ENCODE measurements at places on chromosomes 1 and 21.

DNA sequence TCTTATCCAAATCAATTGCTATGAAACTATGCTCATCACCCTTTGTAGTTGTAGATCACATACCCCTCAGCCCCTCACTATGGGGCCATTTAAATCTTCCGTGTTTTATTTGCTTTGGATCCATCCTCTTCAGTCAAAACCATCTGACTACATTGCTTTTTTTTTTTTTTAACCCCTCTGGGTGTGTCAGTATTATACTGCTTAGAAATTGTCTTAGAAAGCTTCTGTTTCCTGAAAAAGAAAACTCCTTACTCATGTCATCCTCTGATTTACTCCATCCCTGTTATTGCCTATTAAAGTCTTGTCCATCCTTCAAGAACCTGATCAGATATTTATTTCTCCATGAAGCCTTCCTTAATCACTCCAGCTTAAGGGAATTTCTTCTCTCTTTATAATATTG is 74.0 kb upstream of the HSD17B7 start:
- no peak for DNase-seq

GRCh38 chr1:153206631-153207030 is 3.4 kb downstream of the LELP1 start:
- no peak for DNase-seq

GRCh38 chr1:197103300-197103699 is 36.2 kb upstream of the F13B start:
- DNase-seq = no peak

DNA sequence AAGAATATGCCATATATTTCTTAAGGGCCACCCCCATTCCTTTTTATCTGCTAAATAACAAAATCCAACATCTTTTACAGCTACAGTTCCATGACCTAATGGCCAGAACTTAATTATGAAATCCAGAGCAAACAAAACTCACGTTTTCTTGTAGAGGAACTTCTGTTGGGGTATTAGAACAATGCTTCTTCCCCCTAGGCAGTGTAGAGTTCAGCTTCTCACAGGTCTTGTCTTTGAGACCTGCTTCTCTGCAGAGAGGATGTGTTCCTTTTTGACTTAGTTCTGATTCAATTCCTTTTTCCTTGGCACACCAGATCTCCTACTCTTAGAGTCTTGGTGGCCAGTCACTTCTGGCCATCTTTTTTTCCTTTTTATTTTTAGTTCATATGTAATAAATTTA is 22.2 kb downstream of the VAV3 start:
- no peak for DNase-seq

DNA sequence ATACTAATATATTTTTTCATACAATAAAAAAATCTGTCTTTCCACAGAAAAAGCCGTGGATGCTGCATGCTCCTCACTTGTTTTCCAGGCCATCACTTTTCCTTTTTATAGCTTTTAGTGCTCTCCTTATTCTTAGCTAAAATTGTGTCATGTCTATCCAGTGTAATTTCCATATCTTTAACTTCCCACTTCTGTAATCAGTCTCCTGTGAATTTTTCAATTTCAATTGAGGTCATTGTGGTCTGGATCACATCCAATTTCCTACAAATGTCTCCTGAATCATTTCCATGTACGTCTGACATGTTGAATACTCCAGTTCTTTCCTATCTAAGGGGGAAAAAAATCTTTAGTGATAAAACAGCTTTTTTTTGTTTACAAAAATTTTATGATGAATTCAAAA is 838.2 kb upstream of the B3GALT2 start:
- DNase-seq = no peak

- DNase-seq = no peak
These were observed 43.0 kb downstream of the RGS18 start for GRCh38 chr1:192201303-192201702.

GRCh38 chr1:177959811-177960515 is 9.9 kb downstream of the SEC16B start:
- DNase-seq = no peak

DNA sequence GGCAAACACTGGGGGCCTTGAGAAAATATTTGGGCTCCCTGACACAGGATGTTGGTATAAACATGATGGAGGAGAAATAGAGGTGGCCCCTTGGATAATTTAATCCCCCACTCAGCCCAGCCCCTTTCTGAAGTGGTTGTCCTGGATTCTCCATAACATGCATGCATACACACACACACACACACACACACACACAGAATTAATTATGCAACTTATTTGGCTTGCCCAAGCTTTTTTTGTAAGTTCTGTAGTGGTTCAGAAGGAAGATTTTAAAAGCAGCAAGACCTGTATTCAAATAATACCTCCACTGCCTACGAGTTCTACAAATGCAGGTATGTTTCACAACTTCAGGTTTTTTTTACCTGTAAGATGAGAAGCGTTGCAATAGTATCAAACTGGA is 15.0 kb downstream of the ATF3 start:
- DNase-seq = no peak

DNA sequence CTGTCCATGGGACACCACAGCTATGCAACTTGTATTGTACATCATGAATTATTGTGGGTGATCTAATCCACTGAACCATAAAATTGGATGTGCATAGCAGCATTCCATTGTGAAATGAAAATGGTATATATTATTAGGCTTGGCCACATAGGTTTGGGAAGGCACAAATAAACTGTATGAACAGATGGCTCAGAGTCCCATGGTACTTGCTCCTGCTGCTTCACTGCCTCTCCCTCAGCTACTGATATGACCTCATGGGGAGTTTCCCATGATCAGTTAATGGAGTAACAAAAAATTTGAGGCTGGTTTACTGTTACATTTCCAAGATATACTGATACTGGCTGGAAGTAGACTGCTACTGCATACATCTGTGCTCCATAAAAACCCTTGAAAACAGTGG is 152.7 kb upstream of the NEGR1 start:
- DNase-seq = no peak

DNA sequence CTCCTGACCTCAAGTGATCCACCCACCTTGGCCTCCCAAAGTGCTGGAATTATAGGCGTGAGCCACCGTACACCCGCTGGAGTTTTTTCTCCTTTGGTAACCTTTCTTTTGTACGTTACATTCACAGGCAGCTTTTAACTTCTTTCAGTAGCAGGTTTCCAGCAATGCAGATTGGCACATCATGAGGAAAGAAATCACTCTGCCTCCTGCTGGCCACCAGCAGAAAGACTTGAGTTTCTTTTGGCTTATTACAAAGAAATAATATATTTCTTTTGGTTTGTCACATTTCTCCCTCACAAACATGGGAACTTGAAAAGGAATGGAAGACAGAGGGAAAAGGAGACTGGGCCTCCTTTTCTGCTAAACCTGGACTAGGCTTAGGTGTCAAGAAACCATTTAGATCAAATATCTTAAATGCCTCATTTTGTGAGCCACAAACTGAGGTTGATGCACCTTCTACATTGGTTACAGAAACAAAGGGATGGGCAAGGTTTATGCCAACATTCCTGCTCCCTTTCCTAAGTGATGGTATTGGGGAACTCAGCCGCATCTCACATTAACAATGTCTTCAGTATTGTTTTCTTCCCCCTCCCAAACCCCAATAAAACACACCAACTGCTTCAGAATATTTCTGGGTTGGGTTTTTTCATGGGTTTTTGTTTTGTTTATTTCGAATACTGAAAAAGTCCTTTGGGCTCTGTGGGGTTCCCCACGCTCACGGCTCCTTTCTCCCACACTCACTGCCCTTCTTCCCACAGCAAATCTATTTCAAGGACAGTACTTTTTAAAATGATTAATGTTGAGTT is 7.7 kb downstream of the ENSA start:
- no peak for DNase-seq

DNA sequence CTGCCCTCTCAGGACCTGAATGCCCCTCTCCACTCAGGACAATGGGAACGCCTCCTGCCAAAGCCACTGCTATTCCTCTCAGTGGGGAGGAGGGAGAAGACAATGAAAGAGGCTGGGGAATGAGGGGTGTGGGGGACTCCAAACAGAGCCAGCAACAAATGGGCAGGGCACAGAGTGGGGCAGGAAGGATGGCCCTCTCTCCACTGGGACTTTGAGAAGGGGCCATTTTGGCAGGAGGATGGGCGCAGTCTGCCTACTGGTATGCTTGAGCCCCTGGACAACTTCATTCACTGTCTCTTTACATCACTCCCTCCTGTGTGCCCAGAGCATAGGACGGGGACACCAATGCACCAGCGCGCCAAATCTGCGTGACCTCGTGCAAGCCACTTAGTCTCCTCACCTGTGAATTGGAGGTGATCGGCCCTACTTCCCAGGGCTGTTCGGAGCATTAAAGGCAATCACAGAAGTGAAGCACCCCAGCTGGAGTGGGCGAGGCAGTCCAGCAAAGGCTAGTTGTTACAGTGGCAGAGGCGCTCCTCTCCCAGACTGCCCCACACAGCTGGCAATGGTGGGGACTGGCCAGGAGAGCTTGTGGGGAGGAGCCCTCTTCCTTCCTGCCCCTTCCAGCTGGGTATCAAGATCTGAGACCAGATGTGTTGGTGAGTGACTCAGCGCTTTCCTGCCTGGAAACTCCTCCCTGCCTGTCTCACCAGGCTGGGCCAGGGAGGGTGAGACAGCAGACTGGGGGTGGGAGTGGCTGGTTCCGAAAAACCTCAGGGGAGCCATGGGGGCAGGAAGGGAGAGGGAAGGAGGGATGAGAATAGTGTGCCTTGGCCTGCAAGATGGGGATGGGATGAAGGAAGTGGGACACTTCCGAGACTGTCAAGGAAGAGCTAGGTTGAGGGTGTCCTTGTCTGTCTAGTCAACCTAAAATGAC is 22.4 kb upstream of the SYNC start:
- DNase-seq = no peak

DNA sequence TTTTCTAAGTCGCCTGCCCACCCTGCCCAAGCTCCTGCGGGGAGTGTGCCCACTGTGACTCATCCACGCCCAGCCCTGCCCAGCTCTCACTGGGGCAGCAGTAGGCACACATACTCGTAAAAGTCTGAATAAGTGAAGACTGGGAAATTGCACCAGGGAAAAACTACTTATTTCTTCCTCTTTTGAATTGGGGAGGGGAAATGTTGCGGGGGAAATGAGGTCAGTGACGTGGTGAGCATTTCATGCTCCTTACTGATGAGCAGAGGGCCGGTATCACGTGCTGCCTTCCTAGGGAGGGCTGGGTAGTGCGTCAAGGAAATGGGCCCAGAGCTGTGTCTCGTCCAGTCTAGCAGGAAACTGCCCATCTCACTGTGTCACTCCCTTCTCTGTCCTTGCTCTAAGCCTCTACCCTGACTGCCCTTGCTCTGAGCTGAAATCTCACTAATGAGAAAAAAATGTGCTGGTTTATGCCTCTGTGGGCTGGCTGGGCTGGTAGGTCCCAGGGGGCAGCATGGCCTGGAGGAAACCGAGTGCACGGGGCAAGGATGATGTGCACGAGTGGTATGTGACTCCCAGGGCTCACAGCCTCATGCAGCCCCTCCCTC is 13.5 kb upstream of the TNFRSF1B start:
- no peak for DNase-seq

GRCh38 chr1:18632783-18633421 is 2.3 kb downstream of the PAX7 start:
- no peak for DNase-seq

DNA sequence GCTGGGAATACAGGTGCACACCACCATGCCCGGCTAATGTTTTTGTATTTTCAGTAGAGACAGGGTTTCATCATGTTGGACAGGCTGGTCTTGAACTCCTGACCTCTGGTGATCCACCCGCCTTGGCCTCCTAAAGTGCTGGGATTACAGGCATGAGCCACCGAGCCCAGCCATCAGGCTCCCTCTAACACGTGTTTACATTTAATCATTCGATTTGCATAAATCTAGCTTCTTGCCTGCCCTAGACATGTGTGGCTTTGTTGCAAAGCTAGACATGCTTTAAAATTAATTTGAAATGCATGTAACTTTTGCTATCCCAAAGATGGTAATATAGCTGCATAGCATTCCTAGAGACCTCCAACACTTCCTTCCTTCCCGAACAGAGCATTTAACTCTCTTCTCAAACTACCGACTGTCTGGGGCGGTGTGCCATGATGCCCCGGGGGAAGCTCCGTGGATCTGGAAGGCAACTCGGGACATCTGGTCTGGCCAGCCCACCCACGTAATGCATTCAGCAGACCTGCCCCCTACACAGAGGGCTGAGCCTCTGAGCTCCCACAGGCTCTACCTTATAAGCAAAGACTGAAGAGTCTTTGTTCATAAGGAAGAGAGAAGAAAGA is 34.6 kb upstream of the NID1 start:
- DNase-seq = no peak

DNA sequence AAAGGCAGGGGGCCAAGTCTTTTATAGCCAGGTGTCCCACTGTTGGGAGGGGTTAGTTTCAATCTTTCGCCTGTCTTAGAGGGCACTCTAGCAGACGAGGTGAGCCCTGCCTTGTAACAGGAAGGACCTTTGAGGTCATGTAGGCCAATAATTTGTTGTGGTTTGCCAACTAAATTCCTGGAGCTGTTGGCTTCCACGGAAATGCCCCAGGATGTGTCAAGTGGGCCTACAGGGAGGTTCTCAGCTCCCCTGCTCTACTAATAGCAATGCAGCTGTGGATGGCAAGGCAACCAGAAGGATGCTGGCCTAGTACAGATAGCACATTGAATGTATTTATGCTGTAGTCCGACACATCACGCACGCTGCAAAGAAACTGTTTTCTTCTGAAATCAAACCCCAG is 22.3 kb upstream of the CASQ2 start:
- DNase-seq = no peak

DNA sequence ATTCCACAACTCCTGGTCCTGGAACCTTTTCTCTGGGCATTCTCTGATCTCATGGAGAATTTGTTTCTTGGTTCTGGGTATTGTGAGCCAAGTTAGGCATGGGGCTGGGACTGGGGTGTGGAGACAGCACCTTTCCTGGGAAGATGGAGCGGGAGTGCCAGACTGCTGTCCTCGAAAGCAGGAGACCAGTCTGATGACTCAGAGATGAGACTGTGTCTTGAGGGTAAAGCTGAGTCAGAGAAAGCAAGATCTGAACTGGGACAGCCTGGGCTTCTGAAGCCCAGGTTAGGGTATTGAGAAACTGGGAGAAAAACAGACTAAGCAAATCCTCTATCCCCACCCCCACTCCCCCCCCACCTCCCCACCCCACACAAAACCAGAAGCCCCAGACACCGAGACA is 2.2 kb upstream of the KANK4 start:
- no peak for DNase-seq

DNA sequence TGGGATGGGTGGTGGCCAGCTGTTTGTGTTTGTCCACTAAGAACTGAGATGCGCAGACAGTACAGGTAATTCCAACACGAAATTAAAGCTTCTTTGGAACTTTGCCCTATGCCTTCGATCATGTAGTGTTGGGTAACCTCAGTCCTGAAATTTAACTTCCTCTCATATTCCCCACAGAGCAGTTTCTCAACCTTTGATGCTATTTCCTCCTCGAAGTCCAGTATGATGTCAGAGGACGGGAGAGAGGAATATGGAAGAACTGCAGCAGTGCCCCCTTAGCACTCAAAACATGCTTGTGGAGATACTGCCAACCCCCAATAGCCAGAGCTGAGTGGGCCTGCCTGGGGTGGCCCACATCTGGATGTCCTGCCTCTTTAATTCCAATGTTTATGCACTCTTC is 3.6 kb downstream of the LPAR3 start:
- DNase-seq = no peak
